ENCODE measurements at places on chromosomes 6 and 20.

DNA sequence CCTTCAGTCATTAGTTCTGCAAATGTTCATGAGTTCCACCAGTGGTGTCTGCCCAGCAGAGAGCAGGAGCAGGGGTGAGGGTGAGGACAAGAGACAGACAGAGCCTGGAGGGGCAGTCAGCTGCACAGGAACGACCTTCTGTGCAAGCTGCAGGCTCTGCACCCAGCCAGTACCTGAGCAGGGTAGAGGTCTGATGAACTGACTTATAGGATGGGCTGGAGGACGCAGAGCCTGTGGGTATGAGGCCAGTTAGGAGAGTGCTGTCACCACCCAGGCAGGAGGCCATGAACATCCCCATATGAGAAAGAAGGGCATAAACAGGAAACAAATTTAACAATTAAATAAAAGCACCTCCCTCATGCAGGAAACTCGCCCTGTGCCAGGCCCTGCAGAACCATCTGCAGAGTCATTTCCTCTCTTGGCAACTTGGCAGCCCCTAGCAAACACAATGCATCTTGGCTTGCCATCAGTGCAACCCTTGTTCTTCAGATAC is 17.9 kb downstream of the C6orf15 start:
- peak; percentile 58 for DNase-seq

- DNase-seq = no peak
Measured at GRCh38 chr6:135962731-135963130, 111.2 kb downstream of the PDE7B start.

- DNase-seq = no peak
Measured at GRCh38 chr6:30656513-30656912, 9.6 kb downstream of the C6orf136 start.

- DNase-seq = no peak
Measured at GRCh38 chr20:2320813-2321658, 25.2 kb downstream of the TGM3 start.

DNA sequence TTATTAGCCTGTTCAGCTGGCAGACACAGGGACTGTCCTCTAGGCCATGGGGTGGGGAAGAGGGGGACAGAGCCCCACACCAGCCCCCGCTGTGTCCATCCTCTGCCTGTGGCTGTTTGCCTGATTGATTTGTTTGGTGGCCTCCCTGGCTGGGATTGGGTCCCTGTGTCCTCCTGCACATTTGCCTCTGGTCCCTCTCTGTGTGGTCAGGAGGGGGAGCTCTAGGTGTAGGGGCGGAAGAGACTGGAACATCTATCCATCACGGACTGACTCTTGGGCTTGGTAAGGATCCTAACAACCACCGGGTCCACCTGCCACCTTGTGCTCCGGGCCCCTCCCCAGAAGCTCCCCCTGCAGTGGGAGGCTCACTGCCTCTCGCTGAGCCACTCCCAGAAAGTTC is 38.4 kb upstream of the CCDC167 start:
- DNase-seq = no peak

DNA sequence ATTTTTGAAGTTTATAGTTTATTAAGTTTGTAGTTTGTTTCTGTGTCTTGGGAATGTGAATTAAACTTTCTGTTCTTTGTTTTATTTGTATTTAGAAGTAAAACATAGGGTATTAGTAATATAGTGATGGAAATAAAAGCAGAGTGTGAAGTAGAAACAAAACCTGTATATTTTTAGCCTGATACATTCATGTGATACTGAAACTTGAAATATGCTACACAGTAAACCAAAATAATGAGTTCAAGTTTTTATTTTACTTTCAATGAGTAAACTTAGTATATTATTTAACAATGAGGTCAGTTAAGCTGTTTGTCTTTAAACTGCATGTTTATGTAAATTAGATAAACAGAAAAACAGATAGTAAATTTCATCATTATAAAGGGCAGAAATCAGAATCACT is 1592.6 kb downstream of the GRIK2 start:
- no peak for DNase-seq

DNA sequence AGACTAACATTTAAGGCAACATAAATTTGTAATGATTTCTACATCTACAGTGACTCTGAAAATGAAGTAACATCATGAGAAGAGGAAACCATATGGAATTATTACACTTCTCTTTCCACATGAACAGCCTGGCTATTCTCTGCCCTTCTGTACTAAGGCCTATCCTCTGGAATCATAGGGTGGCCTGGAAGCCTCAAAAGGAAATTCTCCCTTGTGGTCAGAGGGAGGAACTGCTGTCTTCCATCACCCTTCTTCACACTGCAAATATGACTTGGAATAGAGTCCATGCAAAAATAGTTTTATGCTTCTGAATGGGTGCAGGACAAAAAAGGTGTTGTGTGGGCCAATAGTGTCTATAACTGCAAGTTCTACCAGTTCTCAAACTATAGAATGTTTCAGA is 44.6 kb upstream of the SH3BGRL2 start:
- DNase-seq = no peak

- no peak for DNase-seq
Measured at GRCh38 chr6:18692929-18693685, 306.0 kb downstream of the RNF144B start.

DNA sequence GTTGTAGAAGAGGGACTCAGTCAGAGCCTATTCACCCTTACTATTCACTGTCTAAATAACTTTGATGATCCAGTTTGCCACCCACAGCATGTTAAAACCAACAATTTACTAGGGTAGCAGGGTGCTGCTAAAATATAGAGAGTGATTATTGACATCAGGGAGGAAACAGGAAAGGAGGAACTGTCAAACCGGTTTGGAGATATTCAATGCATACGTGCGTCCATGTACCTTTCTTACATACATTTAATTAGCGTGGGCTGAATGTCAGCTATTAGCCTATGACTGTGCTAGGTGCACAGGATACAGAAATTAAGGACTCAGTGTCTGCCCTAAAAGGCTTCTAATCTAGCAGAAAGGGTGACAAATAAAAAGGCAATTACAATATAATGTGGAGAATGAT is 57.2 kb downstream of the IL20RA start:
- no peak for DNase-seq

DNA sequence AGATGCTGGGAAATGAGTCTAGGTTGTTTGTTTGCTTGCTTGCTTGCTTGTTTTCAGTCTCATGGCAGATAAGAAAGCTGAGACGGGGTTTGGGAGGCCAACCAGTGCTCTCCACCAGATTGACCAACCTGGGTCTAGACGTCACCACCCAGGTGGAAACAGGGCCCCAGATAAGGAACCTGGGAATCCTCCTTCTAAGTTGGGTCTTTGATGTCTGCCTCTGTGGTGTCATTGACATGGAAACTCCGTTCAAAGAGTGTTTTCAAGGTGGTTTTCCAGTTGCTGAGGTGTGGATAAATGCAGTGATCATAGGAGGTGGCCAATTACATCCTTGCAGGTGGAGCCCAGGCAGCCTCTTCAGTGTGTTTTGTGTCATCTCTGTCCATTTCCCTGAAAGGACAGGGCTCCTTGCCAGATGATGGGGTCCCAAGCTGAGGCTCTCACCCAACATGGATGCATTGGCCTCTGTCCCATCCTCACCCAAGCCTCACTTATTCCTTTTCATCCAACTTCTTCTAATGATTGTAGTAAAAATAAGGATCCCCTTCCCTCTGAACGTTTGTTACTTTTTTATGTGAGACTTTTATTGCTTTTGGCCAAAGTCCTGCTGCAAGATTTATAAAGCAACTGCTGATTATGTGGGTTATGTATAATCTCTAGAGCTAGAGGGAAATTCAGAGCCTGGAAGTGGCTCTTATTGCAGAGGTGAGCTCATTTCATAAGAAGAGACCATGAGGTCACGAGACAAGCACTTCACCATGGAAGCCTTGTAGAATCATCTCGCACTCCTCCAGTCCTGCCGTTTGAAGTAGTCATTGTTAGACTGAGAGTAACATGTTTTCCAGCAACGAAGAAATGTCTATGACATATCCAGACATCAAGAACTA is 32.0 kb upstream of the SYNDIG1 start:
- DNase-seq = no peak

GRCh38 chr20:40251284-40251932 is 437.6 kb downstream of the MAFB start:
- DNase-seq = no peak

- DNase-seq = no peak
Measured at GRCh38 chr6:105391705-105392104, 11.2 kb downstream of the PREP start.

DNA sequence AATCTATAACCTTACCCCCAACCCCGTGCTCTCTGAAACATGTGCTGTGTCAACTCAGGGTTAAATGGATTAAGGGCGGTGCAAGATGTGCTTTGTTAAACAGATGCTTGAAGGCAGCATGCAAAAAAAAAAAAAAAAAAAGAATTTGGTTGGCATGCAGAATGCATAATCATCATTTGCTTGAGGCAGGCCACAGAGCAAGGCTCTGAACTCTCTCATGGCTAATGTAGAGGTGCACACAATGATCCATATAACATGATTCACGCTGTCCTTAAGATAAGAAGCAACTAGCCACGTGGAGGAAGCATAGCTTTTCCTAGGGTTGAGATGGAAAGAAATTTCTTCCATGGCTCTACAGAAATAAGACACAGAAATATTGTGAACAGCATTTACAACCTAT is 27.6 kb upstream of the RPN2 start:
- no peak for DNase-seq

- DNase-seq = no peak
Measured at GRCh38 chr6:168536665-168537539, 95.9 kb downstream of the SMOC2 start.

DNA sequence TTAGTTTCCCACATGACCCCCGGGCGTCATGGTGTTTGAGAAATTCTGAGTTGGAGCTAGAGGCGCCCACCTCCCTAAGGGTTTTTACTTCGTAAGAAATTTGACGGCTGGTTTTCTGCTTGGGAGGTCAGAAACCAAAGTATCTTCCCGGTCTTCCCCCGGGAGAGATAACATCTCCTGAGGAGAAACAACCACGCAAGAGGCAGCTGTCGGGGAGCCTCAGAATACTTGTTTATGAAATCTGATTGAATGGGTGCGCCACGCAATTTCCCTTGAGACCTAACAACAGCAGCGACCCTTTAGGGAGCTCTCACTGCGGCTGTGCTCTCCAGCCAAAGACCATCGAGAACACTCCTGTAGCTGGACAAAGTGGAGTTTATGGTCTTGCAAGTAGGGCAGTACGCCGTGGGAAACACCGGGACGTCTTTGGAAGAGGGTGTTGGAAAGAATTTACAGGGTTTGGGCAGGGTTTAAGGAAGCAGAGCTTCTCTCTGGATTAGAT is 608 bp upstream of the EIF2S2 start:
- DNase-seq = no peak

DNA sequence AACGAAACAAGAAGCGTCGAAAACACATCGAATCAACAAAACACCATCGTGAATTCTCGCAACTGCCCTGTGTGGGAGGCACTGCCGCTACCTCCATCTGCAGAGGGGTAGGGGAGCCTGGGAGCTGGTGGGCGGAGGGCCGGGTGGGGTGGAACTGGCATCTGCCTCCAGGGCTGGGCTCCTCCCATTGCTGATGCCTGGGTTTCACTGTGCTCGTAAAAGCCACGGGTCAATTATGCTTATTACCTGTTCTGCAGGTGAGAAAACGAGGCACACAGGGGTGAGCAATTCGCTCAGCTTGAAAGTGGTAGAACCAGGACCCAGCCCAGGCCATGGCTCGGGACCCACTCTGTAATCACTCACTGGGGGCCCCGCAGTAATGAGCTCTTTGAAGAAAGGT is 16.5 kb upstream of the SULF2 start:
- no peak for DNase-seq

DNA sequence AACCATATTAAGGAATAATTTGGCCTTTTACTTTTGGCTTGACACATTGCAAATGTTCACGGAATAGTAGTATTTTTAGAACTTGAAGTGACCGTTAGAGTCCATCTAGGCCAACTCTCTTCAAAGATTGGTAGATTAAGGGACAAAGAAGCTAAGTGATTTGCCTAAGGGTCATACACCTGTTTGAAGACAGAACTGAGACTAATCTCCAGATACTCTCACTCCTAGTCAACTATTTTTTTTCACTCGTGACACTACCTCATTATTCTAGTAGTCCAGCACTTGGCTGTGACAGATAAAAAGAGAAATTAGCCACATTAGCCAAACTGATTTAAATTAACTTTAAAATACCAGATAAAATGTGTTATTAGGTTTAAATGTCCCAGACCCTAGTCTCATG is 10.6 kb downstream of the ACSS2 start:
- no peak for DNase-seq

DNA sequence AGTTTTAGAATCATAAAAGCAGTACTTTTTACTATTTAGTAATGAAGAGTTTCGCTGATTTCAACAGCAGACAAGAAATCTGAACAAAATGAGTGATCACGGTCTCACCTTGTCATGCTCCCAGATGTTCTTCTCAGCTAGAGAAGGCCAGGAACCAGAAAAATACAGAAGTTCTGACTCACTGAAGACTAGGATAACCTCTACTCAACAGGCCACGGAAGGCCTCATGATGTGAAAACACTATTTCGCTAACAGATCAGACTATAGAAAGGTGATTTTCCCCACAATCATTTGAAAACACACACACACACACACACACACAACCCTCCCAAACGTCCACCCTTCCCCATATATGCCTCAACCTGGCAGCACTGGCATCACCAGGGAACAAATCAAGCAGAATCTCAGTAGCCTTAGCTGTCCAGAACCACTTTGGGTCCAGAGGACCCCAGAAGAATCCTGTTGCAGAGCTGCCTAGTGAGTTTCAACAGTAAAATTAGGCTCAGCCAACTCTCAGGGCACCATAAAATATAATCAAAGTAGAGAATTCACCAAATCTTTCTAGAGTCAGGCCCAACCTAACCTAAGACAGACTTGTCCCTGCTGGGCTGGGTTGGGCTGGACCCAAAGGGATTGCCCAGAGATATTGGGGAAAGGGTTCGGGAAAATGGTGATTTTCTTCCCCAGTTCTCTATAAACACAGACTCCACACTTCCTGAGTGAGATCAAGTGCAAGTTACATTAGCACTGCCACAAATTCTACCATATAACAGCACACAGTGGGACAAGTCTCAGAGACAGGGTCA is 7.9 kb downstream of the EXOC2 start:
- peak; percentile 24 for DNase-seq

GRCh38 chr6:69980624-69981023 is 114.3 kb downstream of the COL19A1 start:
- no peak for DNase-seq

DNA sequence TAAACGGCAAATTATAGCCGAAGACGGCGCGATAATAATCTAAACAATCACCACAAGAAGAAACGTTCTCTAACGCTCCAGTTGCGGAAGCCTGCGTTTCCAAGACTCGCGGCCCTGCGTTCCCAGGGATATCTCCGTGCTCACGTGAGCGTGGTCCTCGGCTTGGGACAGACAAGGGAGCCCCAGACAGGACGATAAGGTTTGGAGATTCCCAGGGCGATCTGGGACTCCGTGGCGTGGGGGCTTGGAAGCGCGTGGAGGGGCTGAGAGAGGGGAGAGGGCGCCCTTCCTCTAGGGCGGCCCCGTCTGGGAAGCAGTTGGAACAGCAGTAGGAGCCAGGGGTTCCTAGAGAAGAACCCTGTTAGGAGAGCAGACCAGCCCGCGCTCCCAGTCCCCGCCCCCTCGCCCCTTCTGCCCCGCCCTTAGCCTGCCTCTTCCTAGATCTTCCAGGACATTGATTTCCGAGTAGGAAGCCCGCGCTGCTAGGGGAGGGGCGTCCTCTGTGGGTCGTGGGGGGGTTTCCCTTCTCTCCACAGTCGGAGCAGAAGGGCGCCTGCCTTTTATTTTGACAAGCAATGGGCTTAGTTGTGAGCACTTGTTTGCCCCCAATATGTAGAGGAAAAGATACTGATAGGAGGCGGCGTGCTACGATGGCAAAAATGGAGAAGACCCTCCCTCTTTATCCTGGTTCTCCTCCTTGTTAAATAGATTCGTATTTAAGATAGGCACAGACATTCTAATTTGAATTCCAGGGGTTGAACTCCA is 10.6 kb downstream of the NRN1 start:
- DNase-seq = peak; percentile 35

- DNase-seq = no peak
Measured at GRCh38 chr6:52992980-52993920, 1.8 kb downstream of the GSTA4 start.
